ENCODE measurements at places on chromosomes 2 and 18.

GRCh38 chr2:218367415-218368149 is 10.9 kb downstream of the CATIP start:
- DNase-seq, result no peak

- DNase-seq, result no peak
Observed at GRCh38 chr2:61943251-61943650, 37.8 kb downstream of the COMMD1 start.

DNA sequence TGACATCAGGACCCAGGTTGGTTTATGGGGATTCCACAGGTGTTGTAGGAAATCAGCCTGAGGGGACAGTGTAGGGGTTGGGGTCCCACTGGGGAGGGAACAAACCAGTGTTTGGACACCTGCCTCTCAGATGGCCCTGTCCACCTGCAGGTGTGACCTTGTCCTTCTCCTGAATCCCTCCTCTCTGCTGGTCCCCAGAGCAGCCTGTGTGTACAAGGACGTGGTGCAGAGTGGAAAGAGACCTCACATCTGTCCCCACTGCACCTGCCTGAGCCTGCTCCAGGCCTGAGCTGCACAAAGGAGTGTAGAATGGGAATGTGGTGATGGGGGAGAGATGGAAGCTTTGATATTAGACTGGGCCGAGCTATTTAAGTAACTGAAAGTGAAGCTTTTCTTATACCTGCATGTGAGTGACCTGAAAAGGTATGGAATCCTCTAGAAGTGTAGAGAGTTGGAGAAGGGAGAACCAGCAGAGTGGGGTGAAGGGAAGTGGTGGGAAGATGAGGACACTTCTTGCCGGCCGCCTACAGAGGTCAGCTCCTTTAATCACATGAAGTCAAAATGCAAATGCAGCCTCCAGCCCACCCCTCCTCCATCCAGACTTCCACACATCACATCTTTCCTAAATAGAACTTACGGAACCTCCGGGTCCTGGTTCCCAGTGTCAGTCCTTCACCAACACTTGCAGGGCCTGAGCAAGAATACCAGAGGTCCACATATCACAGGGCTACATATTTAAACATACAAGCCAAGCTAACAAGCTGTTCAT is 89.3 kb upstream of the SMAD2 start:
- DNase-seq, result no peak

GRCh38 chr2:45850558-45850957 is 199.1 kb downstream of the PRKCE start:
- no peak for DNase-seq

DNA sequence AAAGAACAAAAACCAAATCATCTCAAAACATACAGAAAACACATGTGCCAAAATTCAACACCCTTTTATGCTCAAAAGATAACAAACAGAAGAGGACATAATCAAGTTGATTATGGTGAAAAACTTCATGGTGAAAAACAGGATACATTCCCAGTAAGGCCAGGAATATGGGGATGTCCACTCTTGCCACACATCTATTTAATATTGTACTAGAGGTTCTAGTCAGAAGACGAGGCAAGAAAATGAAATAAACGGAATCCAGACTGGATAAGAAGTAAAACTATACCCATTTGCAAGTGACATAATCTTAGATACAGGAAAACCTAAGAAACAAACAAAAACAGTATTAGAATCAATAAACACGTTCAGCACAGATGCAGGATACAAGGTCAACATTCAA is 40.8 kb downstream of the MAP3K2 start:
- DNase-seq, result no peak

Measured in AG09319 (cell line).